Osteocyte (in vitro differentiated cells): ENCODE measurements at places on chromosomes 13 and 19. TPM values are rescaled to one million over a fixed set of nuclear protein-coding genes. Genes with fewer than 3 reads are reported as not detected.

The ANKLE1 gene
- 0.99 and 1.5 TPM in 2 replicates for total RNA-seq

The LRCH1 gene
- 13.9 and 14.6 TPM in 2 replicates for total RNA-seq

The CD79A gene
- total RNA-seq, result not detected in 2 replicates

The CD70 gene
- total RNA-seq, result 0.42 and 0.54 TPM in 2 replicates

The GPC6 gene
- 125 and 128 TPM in 2 replicates for total RNA-seq

The SBK3 gene
- not detected in 2 replicates for total RNA-seq

The TPTE2 gene
- total RNA-seq, result not detected in 2 replicates

The B3GNT3 gene
- total RNA-seq, result not detected in 2 replicates

The CLDND2 gene
- total RNA-seq, result 1.8 TPM in 1 of 2 replicates, not detected in the other

The GSK3A gene
- 45.4 and 52.3 TPM in 2 replicates for total RNA-seq

The IFI30 gene
- total RNA-seq, result not detected in 2 replicates

The FAAP24 gene
- total RNA-seq, result 4.1 and 5.5 TPM in 2 replicates

The NAA16 gene
- 15.7 and 22.8 TPM in 2 replicates for total RNA-seq

The HTR2A gene
- not detected in 2 replicates for total RNA-seq

The HRC gene
- total RNA-seq, result not detected in 2 replicates

The INSL3 gene
- not detected in 2 replicates for total RNA-seq

The GGN gene
- 2.1 and 2.3 TPM in 2 replicates for total RNA-seq

The ACP7 gene
- not detected in 2 replicates for total RNA-seq

The SLITRK6 gene
- total RNA-seq, result 34.2 and 42.3 TPM in 2 replicates

The FBN3 gene
- total RNA-seq, result 0.19 and 0.42 TPM in 2 replicates

The TNNT1 gene
- total RNA-seq, result not detected in 2 replicates

The TTC9B gene
- total RNA-seq, result not detected in 2 replicates

The DHDH gene
- total RNA-seq, result 0.67 TPM in 1 of 2 replicates, not detected in the other
